Gastrocnemius medialis (tissue), 4 donors: ENCODE measurements at places on chromosomes 13 and 19. TPM values are rescaled to one million over a fixed set of nuclear protein-coding genes. Genes with fewer than 3 reads are reported as not detected.

C19orf85 gene
- total RNA-seq, result not detected

FAM124A gene
- 0.87 TPM for total RNA-seq

DNA sequence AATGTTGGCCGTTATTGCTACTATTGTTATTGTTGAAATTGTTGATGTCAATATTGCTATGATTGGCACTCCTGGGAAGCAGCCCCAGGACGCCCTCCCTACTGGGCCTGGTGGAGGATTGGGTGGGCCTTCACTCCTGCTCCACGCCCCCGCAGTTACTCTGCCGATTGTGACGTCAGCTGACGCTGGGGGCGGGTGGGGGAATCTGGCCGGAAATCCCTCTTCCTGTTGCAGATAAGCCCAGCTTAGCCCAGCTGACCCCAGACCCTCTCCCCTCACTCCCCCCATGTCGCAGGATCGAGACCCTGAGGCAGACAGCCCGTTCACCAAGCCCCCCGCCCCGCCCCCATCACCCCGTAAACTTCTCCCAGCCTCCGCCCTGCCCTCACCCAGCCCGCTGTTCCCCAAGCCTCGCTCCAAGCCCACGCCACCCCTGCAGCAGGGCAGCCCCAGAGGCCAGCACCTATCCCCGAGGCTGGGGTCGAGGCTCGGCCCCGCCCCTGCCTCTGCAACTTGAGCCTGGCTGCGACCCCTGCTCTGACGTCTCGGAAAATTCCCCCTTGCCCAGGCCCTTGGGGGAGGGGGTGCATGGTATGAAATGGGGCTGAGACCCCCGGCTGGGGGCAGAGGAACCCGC, at the start of gene ETV2:
Gene ETV2, plus strand, starts transcription at position 231 of the 637 bp plus-strand sequence. CDS start 716 bp downstream, outside the sequence.
- no peak for DNase-seq

DNA sequence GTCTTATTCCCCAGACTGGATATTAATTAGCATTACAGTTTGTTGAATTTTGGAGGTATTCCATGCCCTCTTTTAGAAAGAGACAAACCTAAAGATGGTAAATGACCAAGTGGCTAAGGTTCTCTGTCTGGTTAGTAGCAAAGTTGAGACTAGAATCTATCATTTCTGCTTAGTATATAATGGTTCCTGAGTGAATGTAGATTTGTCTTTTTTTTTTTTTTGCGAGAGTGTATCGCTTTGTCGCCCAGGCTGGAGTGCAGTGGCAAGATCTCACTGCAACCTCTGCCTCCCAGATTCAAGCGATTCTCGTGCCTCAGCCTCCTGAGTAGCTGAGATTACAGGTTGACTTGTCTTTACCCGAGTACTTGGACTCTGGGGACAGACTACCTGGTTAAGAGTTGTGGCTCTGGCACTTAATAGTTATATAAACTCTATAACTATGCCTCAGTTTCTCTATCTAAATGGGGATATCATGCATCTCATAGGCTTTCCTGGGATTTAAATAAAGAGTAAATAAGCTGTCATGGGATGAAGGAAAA, 2.7 kb downstream of the NAA16 start:
- DNase-seq, result no peak

- no peak for DNase-seq
Measured at GRCh38 chr13:51317262-51317661, 22.2 kb upstream of the SERPINE3 start.

GRCh38 chr13:23087880-23088279, 92.9 kb upstream of the SGCG start:
- no peak for DNase-seq

- no peak for DNase-seq
Measured at GRCh38 chr13:61294467-61295191, 121.0 kb downstream of the PCDH20 start.

GRCh38 chr13:48110931-48111721, 16.2 kb upstream of the MED4 start:
- DNase-seq, result no peak

- no peak for DNase-seq
Measured at GRCh38 chr19:17406046-17406886, 836 bp upstream of the BST2 start.

GRCh38 chr19:29823581-29824330, 12.0 kb downstream of the CCNE1 start:
- DNase-seq, result no peak

- DNase-seq, result no peak
Measured at GRCh38 chr13:31172535-31172934, 10.8 kb upstream of the HSPH1 start.
